CD4-positive, alpha-beta T cell treated with Interleukin-1 beta for 1 hour (primary cell): ENCODE measurements at places on chromosomes 12 and 14.

- peak; percentile 11 for DNase-seq
Measured at GRCh38 chr14:59126714-59127436, 61.6 kb upstream of the DAAM1 start.

DNA sequence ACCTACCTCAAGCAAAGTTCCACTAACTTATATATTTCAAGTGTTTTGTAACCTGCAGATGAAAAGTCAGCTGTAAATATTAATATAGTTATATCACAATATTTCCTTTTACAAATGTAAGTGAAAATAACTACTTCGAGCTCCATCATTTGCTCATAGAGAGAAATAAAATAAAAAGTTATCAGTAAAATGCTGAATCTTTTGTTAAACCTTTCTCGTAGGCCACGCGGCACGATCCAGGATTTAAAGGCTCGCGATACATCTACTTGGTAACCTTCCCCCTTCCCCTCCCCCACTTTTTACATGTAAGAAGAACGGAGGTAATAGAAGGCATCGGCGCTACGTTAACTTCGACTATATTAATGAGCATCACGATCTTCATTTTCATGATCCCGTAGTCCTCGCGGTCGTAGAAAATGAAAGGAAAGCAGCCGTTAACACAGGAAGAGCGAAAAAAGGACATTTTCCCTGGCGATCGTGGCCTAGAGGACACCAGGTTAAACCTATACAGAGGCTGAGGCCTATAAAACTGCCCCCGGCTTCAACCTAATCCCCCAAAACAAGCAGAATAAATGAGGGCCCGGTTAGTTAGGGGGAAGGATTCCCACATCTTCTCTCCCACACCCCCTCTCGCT is 508 bp downstream of the HNRNPC start:
- peak; percentile 52 for DNase-seq

DNA sequence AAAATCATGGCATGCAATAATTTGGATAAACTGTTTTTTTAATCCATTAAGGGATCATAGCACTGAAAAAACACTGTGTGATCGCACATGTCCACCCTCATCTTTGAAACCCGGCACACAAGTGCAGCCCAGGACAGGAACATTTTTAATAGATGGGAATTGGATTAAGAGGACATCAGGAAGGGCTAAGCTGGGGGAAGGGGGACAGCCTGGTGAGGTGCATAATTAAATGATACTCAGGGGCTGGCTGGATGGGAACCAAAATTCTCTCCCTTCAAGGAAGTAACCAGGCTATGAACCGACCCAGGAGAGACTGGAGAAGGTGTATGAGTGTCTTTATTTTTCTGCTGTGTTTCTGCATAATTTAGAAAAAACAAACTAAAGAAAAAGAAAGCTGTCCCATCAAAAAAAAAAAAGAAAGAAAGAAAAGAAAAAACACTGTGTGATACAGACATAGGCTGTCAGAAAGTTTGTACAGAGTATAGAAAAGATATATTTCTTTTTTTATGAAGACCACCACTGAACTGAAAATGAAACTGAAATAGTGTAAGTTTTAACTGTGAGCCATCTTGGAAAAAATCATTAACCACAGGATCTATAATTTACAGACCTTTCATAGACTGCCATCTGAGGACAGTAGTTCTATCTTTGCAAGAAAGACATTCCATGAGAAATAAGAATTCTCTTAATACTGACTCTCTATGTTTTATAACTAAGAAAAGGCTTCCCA is 75.1 kb upstream of the SLC38A4 start:
- no peak for DNase-seq

GRCh38 chr12:131458931-131459772 is 251.7 kb upstream of the SFSWAP start:
- no peak for DNase-seq

DNA sequence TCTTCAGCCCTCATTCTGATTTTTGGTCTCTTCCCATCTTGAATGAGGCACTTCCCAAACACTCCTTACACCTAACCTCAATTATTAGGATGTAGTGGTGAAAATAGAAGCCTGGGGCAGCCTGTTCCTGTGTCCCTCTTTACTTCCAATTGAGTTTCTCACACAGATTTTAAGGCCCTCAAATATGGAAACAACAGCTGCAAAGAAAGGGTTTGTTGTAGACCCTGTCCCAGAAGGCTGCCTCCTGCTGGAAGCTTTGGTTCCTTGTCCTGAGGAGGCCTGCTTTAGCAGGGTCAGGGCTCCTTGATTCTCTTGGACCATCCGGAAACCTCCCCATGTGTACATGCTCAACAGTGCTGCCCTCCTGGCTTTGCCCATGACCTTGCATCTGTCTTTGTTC is 101.3 kb downstream of the TGFB3 start:
- DNase-seq, result no peak

GRCh38 chr12:111063295-111064026 is 143.1 kb upstream of the MYL2 start:
- DNase-seq, result no peak

DNA sequence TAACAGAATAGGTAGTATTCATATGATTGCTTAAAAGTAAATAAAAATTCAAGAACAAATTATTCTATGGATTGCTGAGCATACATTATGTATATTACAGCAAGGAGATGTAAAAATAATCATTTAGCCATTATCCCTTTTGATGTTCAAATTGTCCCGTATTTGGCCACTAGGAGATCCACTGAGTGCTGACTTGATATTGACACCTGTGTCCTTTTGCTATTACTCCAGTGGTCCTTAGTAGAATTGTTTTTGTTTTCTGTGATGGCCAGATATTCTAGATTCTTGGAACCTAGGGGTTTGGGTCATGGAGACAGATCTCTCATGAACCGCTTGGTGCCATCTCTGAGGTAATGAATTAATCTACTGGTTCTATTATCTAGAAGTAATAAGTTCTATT is 16.8 kb downstream of the ERO1A start:
- DNase-seq, result peak; percentile 43

DNA sequence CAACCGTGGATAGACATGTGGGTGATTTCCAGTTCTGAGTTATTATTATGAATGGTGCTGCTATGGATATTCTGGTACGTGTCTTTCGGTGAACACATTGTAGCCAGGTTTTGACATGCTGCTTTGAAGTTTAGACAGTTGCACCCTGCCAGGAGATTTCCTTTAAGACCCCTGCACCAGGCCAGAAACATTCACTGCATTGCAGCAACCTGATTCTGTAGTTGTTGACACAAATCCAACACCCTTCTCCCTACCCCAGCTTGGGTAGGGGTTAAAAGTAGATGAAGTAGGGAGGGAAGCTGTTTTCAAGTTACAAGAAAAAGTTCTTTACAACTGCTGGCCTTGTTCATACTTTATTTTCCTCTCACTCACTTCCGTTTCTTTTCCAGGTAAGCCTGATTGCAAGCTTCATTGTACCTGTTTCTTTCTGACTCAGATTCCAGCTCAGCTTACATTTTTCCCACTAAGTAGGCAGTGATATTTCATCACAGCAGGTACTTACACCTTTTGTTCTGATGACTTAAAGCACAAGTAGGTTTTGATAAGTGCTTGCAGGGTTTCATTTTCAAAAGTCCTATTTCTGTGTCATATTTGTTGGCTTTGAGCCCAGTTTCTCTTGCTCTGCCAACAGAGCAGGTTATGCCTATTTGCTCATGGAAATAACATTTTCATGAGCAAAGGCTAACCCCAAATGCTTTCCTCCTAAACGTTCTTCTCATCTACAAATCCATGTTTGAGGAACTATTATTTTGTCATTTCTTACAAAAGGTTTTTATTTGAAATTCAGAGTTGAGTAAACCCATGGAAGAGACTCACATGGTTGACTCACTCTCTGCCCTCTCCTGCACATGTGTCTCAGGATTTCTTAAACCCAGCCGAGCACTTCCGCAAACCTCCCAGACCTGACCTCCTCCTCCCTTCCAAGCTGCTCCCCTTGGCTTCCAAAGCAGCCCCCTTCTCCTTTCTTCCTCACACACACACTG is 12.1 kb upstream of the LTA4H start:
- DNase-seq, result peak; percentile 28

GRCh38 chr12:122116707-122117535 is 38.4 kb downstream of the MLXIP start:
- no peak for DNase-seq

GRCh38 chr12:80580254-80580653 is 127.2 kb upstream of the MYF6 start:
- DNase-seq, result no peak

DNA sequence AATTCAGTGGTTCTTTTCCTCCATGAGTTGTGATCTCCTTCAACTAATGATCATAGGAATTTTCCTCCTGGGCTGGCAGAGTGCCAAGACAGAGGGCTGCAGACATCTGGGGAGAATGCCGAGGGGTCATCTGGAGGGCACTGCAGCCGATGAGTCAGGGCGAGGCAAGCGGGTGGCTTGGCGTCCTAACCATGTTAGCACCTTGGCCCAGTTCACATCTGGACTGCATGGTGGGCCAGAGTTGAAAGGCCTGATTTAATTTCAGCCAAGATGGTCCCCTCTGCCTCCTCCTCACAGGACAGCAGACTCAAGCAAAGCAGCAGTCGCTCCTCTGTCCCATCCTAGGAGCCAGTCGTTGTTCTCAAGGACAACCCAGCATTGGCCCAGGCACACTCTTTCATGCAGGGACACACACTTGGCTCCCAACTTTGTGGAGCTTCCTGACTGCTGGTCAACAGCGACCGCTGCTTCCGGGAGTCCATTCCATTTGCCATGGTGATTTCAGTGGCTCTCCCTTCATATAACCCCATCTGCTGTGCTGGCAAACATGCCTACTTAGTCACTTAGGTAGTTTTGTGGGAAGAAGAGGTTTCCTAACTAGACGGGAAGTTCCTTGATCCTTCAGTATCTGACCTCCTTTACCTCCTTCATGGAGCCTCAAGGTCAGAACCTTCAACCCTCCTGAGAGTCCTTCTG is 161.8 kb downstream of the TTC8 start:
- DNase-seq, result no peak

DNA sequence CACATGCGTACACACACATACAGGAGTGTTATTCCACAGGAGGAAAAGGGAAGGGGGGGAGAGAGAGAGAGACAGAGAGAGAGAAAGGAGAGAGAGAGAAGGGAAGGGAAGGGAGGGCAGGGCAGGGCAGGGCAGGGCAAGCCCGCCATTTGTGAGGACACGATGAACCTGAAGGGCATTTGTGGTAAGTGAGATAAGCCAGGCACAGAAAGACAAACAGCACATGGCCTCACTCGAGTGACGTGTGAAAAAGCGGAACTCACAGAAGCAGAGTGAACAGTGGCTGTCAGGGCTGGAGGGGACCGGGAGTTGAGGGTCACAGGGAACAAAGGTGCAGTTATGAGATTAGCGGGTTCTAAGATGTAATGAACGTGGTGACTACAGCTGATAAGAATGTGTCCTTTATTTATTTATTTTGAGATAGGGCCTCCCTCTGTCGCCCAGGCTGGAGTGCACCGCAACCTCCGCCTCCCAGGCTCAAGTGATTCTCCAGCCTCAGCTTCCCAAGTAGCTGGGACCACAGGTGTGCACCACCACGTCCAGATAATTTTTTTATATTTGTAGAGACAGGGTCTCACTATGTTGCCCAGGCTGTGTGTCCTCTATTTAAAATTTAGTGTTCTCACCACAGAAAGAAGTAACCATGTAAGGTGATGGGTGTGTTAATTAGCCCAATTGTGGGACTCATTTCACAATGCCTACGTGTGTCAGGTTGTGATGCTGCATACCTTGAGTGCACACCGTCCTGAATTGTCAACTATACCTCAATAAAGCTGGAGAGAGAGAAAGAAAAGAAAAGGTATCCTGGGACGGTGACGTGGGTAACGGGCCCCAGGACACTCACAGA is 18.7 kb upstream of the FBRSL1 start:
- DNase-seq, result no peak

DNA sequence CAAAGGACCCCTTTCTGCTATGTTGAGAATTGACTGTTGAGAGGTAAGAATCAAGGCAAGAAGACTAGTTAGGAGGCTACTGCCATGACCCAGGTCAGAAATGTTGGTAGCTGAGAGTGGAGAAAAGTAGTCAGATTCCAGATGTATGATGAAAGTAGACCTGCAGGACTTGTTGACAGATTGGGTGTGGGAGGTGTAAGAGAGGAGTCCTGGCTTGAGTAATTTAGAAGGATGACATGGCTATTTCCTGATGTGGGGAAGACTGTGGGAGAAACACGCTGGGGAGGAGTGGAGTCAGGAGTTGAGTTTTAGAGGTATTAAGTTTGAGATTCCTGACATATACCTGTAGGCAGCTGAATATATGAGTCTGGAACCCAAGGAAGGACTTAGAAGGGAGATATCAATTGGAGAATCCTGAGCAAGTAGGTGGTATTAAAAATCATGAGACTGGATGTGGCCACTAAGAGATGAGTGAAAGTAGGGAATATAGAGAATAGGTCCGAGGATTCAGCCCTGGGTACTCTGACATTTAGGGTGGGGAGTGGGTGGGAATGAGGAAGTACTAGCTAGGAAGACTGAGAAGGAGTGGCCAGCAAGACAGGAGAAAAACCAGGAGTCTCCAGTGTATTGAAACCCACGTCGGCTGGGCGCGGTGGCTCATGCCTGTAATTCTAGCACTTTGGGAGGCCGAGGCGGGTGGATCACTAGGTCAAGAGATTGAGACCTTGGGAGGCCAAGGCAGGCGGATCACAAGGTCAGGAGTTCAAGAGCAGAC is 12.6 kb upstream of the DDX47 start:
- no peak for DNase-seq

GRCh38 chr12:90690120-90690519 is 264.9 kb downstream of the CCER1 start:
- DNase-seq, result no peak

- DNase-seq, result no peak
Measured at GRCh38 chr14:42629553-42629952, 1022.9 kb downstream of the LRFN5 start.

- no peak for DNase-seq
Measured at GRCh38 chr12:68389305-68389704, 57.1 kb upstream of the MDM1 start.

GRCh38 chr12:94289461-94290312 is 141.3 kb downstream of the PLXNC1 start:
- no peak for DNase-seq

DNA sequence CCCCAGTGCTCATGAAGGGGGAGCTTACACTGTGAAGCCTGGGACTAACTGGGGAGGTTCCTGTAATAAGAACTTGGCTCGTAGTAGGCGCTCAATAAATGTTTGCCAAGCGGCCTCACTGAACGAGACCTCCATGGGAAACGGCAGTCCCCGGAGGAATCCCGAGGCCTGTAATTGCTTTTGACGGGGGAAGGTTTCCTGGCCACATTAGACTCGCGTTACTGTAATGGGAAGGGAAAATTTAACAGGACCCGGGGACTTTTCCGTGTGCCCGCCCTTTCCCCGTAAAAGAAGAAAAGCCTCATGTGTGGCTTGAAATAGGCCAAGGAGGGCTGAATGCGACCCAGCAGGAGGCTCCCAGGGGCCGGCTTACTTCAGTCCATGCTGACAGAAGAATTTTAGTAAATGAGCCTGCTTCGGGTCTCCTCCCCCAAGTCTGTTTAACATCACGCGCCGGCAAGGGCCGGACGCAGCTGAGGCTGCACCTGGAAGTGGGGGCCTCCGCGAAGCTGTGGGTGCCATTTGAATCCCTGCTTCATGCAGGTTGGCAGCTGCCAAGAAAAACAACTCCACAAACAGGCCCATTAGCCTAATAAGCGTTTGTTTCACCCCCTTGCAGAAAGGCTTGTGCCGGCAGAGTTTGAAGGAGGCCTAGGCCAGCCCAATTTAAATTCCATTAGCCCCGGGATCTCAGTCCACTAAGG is 39.8 kb upstream of the PWP1 start:
- no peak for DNase-seq
